Tibial nerve (tissue), 4 donors: ENCODE measurements at places on chromosomes 11 and 22. TPM values are rescaled to one million over a fixed set of nuclear protein-coding genes. Genes with fewer than 3 reads are reported as not detected.

DNA sequence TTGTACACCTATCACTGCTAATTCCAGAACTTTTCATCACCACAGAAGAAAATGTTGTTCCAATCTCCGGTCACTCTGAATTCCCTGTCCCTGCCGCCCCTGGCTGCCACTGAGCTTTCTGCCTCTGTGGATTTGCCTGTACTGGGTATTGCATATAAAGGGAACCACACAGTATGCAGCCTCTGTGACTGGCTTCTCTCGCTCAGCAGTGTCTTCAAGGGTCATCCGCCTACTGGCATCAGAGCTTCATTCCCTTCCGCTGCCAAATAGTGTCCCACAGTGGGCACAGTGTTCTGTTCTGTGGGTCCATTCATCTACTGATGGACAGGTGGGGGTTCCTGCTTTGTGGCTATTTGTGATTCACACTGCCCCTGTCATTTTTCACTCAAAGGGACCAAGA lies 5.3 kb downstream of the DHCR7 start:
- DNase-seq: no peak

DNA sequence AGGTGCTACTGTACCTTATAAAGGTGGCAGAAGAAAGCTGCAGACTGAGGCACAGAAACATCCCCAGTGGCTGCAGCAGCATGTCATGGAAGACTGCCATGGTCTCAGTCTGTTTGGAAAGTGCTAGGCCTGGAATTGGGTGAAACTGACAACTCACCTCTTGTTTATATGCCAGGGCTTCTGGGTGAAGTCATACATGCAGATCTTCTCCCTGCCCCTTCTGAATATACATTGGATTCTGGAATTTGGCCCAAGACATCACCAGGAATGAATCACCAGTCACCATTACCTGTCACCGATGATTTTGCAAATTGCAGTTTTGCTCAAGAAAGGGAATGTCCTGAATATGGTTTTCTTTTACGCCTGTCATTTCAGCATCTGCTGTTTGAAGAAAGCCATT lies at the start of gene PLET1:
Gene PLET1, minus strand, starts transcription at position 371 of the 400 bp plus-strand sequence. Its CDS starts 271 bp downstream, at position 100.
- DNase-seq: no peak

Gene DNAJB7
- total RNA-seq: not detected

Gene CDC42BPG
- 0.21 TPM for total RNA-seq

Gene PDGFD
- total RNA-seq: 26.0 TPM

- DNase-seq: no peak
These were observed 874.4 kb downstream of the NTM start for GRCh38 chr11:132244846-132245245.

- DNase-seq: no peak
These were observed 8.7 kb downstream of the ZMAT5 start for GRCh38 chr22:29758068-29758622.

DNA sequence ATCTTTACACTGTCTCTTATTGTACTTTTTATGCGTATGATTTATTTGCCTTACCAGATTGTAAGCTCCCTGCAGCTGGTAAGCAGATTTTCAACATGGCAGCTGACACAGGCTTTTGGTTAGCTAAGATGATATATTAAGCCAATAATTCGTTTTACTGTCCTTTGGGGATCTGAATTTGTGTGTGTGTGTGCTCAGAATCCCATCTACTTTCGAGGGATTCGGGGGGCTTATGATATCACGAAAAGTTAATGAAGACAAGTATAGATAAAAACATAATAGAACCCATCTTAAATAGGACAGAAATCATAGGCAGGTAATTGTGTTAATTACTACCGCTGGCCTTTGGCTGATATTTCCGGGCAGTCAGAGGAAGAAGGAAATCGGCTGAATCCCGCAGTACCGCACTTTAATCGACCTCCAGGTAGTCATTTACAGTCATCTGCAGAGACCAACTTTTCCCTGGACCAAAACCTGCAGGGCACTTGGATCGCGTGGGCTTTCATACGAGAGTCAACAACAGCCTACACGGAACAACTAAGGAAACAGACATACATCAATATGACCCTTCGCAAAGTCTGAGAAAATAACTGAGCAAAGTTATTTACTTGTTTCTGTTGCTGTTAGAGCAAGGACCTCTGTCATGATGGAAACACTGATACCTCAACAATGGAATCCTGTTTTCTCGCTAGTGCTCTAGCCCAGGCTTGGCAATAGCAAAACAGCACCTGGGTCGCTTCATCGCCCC lies 802 bp downstream of the KBTBD3 start:
- no peak for DNase-seq

Gene ANKK1
- total RNA-seq: 2.1 TPM

GRCh38 chr11:105829084-105829483 lies 193.0 kb downstream of the MSANTD4 start:
- no peak for DNase-seq

DNA sequence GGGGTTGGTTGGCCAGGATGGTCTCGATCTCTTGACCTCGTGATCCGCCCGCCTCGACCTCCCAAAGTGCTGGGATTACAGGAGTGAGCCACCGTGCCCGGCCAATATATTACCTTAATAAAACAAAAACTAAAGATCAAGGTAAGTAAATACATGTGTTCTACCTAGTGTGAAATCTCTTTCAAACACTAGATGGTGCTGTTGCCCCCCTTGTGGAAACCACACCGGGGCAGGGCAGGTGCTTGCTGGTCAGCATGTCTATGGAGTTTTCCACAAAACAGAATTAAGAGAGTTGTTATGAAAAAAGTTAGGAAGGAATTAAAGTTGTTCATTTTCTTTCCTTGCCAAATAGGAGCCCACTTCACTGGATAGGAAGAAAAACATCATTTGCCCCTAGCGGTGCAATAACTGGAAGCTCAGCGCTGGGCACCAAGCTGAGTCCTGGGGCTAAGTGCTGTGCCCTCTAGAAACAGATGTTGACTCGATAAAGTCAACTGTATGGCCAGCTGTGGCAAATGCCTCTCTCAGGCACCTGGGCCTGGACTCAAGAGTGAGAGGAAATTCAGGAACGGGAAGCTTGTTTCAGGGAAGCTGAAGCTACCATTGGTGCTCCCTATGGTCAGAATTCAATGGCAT lies 6.3 kb upstream of the KCNJ5 start:
- DNase-seq: peak; percentile 73

GRCh38 chr11:59879567-59879966 lies 985 bp downstream of the OOSP3 start:
- DNase-seq: no peak

Gene PHOX2A
- total RNA-seq: not detected

DNA sequence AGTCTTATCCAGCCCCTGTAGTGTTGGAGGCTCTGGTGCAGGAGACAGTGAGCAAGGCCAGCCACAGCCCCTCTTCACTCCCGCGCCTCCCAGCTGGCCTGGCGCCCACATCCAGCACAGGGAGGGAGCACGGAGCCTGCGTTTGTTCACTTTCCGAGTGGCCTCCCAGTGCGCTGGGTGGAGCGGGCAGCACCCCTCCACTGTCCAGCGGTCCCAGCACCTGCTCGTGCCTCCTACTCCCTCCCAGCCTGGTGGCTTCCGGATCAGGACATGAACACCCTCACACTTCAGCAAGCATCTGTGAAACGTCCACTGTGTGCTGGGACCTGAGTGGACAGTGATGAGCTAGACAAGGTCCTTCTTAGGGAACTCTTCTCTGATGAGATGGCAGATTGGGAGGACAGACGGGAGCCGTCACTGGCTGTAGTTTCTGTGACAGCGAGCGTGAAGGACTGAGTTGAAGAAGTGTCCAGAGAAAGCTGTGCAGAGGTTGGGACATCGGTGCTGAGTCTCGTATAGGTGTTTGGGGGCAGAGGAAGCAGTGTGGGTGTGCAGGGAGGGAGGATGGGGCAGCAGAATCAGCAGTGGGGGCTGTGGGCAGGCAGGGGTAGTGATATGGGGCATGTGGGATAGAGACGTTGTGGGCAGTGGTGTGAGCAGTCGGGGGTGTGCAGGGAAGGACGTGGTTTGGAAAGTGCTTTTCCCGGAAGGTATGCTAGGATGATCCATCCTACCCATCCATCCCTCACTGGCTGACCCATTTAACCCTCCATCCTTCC lies 256.8 kb downstream of the TBC1D22A start:
- DNase-seq: no peak

Gene ZNF280B
- total RNA-seq: under 0.01 TPM

DNA sequence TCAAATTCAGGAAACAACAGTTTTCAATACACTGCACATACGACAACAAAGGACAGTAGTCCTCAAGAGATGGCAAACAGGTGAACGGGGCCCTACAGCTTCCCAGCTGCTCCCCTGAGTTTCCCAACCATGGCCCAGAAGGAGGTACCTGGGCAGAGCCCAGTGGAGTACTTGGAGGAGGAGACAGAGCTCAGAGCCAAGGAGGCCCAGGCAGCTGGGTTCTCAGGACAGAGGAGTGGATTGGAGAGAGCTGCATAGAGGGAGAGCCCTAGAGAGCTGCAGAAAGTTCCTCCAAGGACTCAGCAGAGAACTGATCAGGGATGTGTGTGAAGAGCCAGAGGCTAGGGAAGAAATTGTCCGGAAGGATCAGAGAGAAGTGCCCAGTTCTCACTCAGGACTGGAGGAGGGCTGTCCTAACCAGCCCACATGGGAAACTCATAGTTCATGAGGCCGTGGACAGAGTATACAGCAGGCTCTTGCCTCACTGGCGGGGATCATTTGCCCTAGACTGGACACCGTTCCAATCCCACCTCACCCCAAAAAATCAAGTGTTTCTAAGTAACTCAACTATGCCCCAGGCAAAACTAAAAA lies 7.6 kb upstream of the ASCL2 start:
- DNase-seq: no peak

Gene OR56A1
- total RNA-seq: not detected

DNA sequence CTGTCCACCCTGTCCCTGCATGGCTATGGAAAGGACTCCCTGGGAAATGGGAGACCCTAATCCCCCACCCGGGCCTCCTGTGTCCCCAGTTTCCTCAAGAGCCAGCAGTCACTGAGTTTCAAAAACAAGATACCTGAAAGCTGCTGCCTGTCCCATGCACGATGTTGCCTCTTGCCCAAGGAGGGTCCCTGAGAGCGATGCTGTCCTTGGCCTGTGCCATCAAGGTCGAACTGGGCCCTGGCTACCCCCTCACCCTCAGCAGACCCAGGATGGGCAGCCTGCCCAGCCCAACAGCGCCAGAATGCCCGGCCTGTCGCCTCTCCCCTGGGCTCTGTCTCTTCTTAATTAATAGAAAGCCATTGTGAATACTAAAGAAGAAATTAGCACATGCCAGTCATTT lies 104.5 kb upstream of the LMO1 start:
- DNase-seq: no peak

DNA sequence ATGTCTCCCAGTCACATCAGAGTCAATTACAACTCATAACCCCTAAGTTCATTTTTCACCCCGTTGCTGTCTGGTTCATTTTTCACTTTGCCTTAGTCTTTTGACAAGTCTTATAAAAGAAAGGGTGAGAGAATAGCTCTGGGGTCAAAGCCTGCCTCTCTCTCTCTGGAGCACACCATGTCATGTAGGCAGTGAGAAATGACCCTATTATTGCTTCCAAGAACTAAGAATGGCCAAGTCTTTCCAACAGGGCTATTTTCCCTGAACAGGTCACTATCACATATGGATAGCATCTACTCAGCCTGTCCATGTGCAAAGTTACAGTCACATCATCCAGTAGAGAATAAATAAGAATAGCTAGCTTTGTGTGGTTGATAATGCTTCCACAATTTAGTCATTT lies 655.5 kb upstream of the LRRC4C start:
- DNase-seq: no peak

GRCh38 chr11:59157433-59157832 lies 14.5 kb upstream of the DTX4 start:
- no peak for DNase-seq
